ENCODE measurements at places on chromosomes 1 and 21.

GRCh38 chr1:12232221-12232620 lies 2.4 kb downstream of the VPS13D start:
- no peak for DNase-seq

- no peak for DNase-seq
Measured at GRCh38 chr1:59180735-59181134, 116.2 kb upstream of the FGGY start.

GRCh38 chr1:66599346-66599745 lies 65.4 kb downstream of the SGIP1 start:
- no peak for DNase-seq

DNA sequence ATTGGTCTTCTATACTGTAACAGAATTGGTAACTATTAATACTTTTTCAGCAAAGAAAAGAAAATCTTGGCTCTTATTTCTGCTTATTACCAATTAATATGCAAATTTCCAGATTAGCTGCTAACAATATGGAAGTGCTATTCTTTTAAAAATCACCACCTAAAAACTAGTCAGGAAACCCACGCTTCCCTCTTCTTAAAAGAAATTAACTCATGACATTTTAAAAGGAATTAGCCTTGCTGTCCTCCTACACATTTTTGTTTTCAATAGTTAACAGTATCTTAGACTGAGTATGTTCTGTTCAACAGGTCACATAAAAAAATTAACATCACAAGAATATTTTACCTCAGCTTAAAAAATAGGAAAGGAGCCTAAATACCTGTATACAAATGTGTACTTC lies 27.3 kb downstream of the ABL2 start:
- no peak for DNase-seq

GRCh38 chr1:169236880-169237279 lies 130.4 kb downstream of the ATP1B1 start:
- no peak for DNase-seq

- DNase-seq, result no peak
Measured at GRCh38 chr1:87958716-87959115, 630.0 kb downstream of the LMO4 start.

DNA sequence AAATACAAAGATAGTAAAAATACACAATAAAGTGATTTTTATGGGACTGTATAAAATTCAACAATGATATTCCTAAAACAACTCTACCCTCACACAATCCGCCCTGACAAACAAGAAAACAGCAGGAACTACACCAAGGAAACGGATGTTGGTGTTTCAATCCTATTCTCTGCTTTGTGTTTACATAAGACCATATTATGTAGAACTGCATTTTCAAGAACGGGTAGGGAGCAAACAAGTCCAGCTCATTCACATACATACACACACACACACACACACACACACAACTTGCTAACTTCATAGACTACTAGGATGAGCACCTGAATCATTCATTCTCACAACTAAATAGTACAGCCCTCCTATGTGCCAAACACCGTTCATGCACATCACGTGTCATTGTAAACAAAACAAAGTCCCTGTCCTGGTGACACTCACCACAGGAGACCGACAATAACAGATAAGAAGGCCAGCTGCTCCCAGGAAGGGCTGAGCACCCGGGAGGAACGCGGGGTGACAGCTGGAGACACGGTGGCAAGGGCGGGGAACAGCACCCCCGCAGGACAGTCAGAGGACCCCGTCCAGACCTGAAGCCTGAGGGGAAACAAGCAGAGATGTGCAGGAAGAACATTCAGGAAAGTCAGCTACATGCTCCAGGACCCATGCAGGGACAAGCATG lies 43.0 kb downstream of the NPHP4 start:
- peak; percentile 85 for DNase-seq

GRCh38 chr1:172895050-172895460 lies 155.7 kb downstream of the TNFSF18 start:
- DNase-seq, result no peak

DNA sequence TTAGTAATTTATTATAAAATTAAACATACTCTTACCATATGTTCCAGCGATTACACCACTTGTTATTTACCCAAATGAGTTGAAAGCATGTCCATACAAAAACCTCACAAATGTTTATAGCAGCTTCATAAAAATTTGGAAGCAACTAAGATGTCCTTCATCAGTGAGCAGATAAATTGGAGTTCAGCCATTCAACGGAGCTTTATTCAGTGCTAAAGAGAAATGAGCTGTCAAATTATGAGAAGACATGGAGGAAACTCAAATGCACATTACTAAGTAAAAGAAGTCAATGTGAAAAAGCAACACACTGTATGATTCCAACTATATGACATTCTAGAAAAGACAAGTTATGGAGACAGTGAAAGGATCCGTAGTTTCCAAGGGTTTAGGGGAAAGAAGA lies 606.7 kb upstream of the TMPRSS15 start:
- DNase-seq, result no peak

DNA sequence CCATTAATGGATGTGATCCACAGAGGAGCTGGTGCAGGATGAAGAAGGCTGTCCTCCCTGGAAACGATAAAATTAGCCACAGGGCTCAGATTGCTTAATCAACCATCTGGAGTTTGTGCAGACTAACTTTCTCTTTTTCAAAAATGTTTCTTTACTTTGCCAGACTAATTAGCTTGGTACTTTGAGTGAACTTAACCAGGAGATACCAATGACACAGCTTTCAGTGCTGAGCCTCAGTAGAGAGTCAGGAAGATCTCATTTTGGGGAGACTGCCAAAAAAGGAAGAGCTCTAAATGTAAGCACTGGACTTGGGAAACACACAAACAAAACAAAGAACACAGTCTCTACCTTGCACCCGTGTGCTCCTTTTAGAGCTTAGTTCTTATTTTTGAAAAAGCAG lies 248.1 kb upstream of the DEPDC1 start:
- DNase-seq, result no peak

DNA sequence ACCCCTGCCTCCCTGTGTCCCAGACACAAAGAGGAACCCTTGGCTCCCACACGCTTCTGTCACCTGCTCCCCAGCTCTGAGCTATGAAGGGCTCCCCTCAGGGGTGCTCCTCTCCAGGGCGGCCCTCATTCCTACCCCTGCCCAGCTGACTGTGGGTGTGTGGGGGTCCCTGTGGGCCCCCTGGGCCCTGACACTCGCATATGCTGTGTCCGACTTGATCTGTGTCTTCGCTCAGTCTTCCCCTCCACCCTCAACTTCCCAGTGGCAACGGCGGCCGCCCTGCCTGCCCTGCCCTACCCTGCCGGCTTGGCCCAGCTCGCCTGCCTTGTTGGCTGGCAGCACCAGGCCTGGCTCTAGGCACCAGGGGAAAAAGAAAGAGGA lies 1.2 kb downstream of the KCNQ4 start:
- no peak for DNase-seq

DNA sequence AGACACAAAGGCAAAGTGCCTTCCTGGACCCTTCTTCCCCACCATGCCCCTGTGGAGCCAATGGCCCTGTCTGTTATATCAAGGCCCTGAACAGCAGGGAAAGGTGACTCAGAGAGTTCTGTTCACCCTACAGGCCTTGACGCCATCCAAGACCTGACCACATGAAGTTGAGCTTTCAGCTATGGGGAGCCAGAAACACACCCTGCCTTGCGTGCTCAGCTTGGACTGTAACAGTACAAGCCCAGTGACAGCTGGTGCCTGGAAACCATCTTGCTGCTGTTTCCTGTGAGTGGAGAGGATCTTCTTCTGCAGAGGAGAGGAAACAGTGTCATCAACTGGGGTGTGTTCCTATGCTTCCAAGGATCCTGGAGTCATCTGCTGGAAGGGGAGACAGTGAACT lies 165.0 kb upstream of the IRF2BP2 start:
- DNase-seq, result no peak

DNA sequence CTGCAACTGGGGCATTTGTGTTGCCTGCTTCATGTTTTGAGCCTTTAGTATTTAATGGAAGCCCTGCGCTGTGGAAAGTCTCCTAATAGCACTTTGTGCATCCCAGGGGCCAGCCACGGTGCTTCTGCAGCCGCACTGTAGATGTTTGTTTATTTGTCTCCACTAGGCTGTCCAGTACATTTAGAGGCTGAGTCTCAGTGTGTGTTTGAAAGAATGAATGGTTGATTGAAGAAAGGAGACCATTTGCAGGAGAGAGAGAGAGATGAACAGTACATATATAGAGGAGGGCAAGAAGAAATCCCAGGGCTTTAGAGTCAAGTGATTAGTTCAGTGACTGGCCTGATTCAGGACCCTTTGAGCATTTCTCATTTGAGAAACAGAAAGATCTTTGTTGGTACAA lies 33.9 kb downstream of the MPZL1 start:
- no peak for DNase-seq

GRCh38 chr1:165875171-165875570 lies 47.8 kb downstream of the UCK2 start:
- no peak for DNase-seq

DNA sequence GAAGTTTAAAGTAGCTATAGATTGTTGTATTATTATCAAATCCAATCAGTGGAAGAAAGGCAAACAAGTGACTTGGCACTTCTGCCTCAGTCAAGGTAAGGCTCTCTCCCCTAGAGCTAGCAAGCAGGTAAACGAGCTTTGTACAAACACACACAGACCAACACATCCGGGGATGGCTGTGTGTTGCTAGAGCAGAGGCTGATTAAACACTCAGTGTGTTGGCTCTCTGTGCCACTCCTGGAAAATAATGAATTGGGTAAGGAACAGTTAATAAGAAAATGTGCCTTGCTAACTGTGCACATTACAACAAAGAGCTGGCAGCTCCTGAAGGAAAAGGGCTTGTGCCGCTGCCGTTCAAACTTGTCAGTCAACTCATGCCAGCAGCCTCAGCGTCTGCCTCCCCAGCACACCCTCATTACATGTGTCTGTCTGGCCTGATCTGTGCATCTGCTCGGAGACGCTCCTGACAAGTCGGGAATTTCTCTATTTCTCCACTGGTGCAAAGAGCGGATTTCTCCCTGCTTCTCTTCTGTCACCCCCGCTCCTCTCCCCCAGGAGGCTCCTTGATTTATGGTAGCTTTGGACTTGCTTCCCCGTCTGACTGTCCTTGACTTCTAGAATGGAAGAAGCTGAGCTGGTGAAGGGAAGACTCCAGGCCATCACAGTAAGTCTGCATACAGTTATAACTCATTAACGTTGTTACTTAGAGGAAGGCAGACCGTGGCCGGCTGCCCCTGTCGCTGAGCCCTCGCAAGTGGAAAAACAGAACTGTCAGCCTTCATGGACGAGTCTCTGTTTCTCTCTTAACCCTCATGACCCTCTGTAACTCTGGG lies at the start of gene PALMD:
Gene PALMD, plus strand, starts transcription at position 415 of the 833 bp plus-strand sequence. Its CDS starts 205 bp downstream, at position 620.
- no peak for DNase-seq

DNA sequence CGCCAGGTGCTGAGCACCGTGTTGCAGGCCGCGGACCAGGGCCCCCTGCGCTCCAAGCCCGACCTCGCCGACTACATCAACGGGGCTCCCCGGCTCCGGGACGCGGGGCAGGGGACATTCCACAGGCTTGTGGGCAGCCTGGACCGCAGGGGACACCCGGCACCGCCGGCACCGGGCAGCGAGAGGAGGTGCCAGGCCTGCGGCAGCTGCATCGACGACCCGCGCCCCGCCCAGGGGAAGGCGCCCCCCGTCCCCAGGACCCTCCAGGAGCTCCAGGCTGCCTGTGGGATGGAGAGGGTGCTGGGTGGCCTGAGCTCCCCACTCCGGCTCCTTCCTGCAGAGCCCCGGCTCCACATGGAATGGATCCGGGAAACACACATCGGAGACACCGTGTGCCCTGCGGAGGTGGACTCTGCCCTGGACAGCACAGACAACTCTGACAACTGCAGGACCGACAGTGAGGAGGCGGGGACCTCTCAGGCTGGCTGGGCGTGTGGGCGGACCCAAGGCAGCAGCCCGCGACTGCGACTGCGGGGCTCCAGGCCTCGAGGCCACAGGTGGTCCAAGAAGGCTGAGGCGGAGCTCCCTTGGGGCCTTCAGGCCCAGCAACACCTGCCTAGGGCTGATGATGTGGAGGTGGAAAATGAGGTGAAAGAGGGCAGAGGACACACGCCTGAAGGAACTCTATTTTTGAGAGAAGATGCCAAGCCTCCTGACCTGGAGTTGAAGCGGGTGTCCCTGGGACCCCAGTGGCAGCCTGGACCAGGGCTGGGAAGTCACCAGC lies 22.8 kb downstream of the KIAA1614 start:
- peak; percentile 87 for DNase-seq

GRCh38 chr21:42664614-42665013 lies 11.2 kb downstream of the PDE9A start:
- no peak for DNase-seq

GRCh38 chr1:161805399-161806197 lies 39.5 kb downstream of the ATF6 start:
- DNase-seq, result no peak

DNA sequence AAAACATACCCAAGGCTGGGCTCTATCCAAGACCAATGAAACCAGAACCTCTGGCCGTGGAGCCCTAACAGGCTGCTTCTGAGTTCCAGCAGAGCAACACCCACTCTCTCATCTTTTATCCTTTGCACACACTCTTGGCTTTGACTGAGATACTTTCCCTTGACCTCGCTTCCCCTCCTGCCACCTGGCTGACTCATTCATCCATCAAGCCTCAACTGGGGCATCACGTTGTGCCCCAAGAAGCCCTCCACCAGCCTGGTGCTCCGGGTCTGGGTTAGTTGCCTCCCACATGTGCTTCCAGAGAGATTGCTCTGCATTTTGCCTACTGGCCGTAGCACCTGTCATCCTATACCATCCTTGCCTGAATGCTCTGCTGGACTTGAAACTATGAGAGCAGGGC lies 34.5 kb upstream of the SERBP1 start:
- DNase-seq, result no peak

DNA sequence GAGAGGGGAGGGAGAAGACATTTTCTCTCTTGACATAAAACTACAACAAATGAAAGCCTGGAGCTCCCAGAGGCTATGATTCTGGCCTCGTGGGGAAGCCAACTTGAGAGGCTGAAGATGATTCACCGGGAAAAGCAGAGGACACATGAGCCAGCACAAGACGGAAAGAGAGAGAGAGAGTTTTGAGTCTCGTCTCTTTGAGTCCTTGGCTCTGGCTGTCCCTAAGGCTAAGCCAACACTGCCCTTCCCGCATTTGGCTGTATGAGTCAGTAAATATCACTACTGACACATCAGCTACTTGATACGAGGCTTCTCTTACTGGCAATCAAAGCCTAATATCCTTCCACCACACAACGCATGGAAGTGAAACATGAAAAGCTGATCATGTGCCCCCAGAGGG lies 95.5 kb downstream of the GRIK3 start:
- no peak for DNase-seq

DNA sequence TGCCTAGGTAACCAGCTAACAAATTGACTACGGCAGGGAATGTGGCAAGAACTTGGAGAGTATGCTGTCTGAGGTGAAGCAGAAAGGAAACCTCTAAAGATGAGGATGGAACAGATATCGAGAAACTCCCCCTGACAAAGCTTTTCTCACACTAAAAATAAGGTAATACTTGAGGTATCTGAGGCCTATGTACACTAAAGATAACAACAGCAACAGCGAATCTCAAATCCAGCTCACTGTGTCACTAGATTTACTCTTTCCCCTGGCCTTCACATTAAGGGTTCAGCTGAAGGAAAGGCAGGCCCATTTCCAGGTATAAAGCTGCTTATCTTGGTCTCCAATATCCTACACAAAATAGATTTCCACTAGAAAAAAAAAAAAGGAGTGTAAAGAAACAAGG lies 518.0 kb downstream of the KCNT2 start:
- DNase-seq, result no peak
